ENCODE measurements at places on chromosomes 5 and 9.

GRCh38 chr9:35515766-35516165 is 25.9 kb downstream of the RUSC2 start:
- no peak for DNase-seq

GRCh38 chr9:636931-637591 is 204.4 kb upstream of the DMRT1 start:
- DNase-seq: no peak

GRCh38 chr5:125004009-125004408 is 257.6 kb upstream of the ZNF608 start:
- DNase-seq: no peak

GRCh38 chr5:171580502-171581265 is 161.2 kb downstream of the FGF18 start:
- DNase-seq: no peak

DNA sequence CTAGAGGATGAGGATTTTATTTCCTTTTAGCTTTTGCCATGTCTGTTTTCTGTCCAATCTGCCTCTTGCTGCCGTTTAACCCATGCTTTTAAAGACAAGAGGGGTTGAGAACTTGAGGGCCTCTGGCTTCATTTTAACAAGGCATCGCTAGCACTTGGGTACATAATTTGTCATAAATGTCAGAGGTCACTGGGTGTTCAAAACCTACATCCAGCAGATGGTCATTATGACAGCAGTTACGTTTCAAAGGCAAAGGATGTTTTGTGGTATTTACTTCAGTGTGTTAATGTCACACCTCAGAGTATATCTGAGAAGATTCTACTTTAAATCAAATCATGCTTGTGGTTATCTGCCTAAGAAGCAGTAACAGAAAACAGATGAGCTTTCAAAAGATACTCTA is 918.3 kb downstream of the NR2F1-AS1 start:
- DNase-seq: no peak

Measured in T1000 (cell line).